RWPE2 (cell line): ENCODE measurements at places on chromosomes 13 and 19.

DNA sequence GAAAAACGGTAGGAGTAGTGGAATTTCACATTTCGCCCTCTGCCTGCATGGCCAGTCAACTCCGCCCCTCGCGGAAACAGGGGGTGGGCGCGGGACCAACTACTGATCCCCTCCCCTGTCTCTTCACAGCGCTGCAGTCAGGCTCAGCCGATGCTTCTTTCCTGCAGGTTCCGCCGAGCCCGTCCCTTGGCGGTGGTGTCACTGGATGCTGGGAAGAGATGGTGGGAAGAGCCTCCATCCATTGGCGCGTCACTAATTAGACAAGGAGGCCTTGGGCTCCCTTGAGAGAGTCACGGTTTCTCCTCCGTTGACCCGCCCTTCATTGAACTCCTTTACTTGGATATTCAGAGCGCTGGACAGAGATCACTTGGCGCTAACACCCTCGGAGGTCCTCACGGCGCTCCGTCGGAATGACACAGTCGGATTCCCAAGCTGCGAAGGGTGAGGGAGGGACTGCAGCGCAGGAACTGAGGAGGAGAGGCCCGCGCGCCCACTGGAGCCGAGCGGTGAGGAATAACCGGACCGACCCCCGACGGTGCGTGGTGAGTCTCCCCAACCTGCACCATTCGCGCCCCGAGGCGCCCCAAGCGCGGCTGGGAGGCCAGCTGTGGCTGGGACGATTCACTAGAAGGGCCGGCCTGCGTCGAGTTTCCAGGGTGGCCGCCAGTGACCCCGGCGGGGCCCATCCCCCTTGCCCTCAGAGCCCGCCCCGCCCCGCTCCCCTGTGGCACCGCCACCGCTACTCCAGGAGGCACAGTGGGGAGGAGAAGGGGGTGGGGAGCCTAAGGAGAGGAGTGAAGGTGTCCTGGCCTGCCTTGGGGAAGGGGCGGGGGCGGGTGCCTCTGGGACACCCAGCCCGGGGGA is 11.2 kb upstream of the CEACAM21 start:
- DNase-seq, result no peak

GRCh38 chr19:13014101-13014920 is 19.0 kb downstream of the NFIX start:
- DNase-seq, result no peak

DNA sequence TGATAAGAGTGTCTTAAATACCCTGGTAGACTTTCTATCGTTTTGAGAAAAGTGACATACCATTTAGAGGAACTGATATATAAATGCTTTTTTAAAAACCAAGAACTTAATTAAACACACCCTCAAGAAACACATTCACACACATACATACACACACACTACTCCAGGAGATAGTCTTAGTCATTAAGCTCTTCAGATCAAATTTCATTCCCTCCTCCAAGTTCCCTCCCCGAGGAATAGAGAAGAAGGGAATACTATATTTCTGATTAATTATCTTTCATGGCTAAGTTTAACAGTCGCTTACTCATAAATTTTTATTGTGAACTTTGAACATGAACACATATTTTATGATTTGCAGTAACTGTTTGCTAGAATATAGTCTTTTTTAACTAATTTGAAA is 1109.5 kb downstream of the SLITRK1 start:
- DNase-seq, result no peak

DNA sequence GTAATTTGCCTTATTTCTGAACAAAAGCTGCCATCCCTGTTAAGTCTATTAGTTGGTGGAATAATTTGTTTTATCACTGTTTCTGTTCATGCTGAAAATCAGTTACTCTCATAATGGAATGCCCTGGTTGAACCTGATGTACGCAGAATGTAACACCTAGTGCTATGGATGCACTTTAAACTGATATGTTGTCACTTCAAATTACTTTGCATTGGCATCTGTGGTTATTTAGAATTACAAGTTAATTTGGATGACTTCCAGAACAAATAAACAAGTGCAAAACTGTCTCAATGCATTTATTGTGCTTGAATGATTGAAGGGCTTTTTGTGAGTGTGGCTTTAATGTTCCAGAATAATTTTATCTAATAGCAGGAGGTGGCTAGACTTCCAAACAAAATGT is 368.2 kb upstream of the SLITRK5 start:
- no peak for DNase-seq

- DNase-seq, result no peak
These were observed 491.0 kb downstream of the SLITRK5 start for GRCh38 chr13:88162076-88162702.

DNA sequence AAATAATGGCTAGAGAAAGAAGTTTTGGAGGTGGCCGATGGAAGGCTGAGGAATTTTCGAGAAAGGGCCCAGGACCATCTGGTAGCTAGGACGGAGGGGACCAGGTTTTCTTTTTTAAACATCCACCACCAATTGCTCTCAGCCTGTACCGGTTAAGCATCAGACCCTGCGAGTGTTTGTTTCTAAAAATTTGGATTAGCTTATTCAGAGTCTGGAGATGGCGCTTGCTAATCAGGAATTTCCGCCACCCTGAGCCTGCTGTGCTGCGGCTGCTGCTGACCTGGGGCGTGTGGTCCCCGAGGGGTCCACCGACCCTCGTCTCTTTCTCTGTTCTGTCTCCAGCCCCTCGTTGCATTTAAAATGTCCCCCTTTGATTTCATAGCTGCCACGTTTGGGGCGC is 2.0 kb downstream of the UHRF1 start:
- DNase-seq, result no peak

DNA sequence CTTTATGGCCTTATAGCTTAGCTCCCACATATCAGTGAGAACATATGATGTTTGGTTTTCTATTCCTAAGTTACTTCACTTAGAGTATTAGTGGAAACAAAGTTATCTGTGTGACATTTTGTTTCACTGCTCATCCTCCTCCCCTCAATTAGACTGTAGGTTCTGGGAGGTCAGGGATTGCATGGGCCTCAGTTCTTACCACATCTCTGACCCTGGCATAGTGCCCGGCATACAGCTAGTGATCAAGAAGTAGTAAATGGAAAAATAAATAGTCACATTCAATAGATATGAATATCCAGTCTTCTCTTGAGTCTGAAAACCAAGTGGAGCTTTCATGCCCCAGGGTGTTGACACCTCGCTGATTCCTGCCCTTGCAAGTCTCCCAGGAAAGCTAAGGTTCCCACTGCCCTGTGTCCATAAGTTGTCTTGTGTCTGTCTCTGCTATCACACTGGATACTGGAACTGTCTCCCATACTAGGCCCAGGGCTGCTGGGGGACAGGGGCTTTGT is 249.5 kb upstream of the TSHZ3 start:
- DNase-seq, result no peak

DNA sequence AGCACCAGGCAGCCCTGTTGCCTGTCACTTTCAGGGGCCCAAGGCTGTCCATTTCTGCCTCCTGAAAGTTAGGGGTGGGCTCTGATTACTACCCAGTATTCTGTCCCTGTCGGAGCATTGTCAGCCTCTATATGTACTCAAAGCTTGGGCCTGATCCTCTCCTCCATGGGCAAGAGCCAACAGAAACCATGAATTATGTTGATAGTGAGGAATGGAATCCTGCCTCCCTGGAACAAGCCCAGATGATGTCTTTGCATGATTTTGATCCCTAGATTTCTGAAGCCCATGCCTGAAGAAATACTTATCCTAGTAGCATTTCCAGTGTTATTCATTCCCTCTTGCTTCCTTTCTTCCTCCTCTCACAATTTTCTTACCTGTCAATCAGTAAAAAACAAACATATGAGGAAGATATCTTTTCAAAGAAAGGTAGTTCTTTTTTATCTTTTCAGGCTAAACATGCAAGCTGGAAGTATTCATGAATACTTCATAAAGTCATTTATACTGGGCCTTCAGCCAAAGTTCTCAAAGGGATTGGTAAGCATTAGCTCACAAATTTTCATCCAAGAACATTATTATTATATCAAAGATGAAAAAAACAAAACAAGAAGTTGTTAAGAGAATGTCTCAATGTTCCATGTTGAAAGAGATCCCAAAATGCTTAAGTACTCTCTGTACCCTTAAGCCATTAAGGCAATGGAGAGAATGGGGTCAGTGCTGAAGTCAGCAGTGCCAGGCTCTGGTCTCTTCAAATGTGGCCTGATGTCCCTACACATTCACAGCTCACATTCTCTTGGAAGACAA is 171.7 kb downstream of the NHLRC3 start:
- DNase-seq, result no peak

GRCh38 chr19:42131149-42132029 is 857 bp downstream of the POU2F2 start:
- DNase-seq, result no peak

GRCh38 chr19:28239270-28239669 is 973.7 kb downstream of the UQCRFS1 start:
- DNase-seq, result no peak

GRCh38 chr19:53519446-53519845 is 18.5 kb upstream of the ZNF331 start:
- no peak for DNase-seq

DNA sequence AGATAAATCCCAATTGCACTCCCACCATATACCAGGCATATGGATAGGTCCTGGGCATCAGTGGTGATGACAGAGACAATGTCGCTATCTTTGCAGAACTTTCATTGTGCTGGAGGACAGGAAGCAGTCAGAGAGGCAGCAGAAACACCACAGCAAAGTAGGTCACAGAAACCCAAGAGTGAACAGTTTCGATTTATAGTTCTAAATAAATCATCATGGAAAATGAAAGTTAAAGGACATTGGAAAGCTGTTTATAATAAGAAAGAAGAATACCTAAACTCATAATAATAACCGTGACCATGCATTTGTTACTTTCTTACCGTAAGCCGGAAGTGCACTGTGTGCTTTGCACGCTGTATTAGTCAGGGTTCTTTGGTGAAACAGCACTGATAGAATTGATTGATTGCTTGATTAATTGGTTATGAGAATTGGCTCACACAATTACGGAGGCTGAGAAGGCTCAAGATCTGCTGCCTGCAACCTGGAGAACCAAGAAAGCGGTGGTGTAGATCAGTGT is 38.9 kb downstream of the ALOX5AP start:
- no peak for DNase-seq

DNA sequence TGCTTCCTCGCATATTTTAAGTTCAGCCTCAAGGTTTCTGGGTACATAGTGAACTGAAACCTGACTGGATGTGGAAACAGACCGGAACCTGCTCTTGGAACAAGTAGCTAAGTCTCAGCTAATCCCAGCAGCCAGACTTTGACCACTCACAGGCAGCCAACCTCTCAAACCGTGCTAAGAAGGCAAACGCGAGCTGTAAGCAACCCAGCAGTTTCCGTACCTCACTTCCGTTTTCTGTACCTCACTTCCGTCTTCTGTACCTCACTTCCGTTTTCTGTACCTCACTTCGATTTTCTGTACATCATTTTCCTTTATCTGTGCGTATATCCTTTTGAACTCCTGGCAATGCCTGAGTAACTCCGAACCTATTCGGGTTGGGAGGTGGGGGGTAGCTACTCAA is 96.8 kb downstream of the SUCLA2 start:
- no peak for DNase-seq

DNA sequence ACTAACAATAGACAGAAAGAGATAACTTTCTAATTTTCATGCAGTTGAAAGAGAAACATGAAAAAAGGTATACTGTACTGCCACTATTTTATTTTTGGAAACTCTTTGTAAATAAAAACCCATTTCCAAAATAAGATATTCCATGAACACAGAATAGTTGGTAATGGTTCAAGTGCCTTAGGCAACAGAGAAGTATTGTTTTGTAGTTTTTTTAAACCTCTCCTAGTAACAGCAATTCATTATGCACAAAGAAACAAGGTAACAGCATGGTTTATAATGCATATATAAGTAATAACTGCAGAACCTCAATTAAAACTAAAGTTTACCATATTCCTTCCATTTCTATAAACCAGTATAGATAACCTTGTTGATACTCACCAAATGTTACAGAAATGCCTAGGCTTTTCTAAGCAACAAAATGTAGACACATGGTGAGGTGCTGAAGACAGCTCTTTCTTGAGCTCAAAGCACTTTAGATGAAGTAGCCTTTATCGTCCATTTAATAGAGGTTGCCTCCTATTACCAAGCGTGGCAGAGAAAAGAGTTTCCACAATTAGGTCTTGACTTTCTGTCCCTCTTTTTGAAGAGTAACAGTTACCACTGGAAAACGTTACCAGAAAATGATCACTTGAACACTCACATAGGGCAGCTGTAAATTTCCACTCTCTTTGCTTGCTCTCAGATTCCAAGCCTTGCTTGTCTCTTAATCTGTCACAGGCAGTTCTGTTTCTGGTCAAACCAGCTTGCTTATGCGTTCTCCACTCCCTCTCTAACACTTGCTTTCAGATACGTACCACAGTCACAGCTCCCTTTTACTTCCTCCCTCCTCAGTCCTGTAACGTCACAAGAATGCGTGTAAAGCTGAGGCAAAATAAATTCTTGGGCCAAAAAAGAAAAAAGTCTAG is 42.9 kb downstream of the CAB39L start:
- DNase-seq, result no peak

DNA sequence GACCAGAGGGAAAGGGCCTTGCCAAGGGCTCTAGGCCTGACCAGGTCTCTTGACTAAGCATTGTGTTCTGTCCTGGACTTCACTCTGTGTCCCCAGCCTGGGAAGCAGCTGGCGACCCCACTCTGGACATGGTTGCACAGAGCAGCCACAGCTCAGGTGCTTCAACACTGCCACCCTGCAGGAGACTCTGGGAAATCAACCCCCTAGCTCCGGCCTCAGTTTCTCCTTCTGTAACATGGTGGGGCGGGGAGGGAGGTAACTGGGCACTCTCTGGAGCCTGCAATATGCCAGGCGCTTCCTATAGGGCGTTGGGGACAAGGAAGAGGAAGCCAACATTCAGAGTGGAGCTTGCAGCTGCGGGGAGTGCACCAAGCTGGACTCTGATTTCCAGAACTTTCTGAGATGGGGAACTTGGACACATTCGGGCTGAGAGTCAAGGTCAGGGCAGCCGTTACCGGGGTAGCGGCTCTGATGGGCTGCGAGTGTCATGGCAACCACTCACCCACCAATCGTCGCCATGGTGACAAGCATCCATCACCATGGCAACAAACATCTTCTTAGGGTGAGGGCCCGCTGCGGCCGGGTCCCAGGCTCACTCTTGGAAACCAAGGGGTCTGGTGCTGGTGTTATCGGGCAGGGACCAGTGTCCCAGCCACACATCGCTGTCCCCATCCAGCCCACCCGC is 12.8 kb downstream of the F2RL3 start:
- DNase-seq, result no peak

GRCh38 chr19:53165691-53166091 is 6.8 kb upstream of the ZNF347 start:
- DNase-seq, result no peak

- DNase-seq, result no peak
These were observed 76.8 kb upstream of the LRCH1 start for GRCh38 chr13:46476174-46476573.

- no peak for DNase-seq
These were observed 165.8 kb upstream of the GPR12 start for GRCh38 chr13:26926371-26926770.
